NCI-H1105 (cell line): ENCODE measurements at places on chromosomes 1 and 21.
A peak's percentile ranks its signal among the peaks of the same experiment; 100 is the strongest.

GRCh38 chr1:212966616-212967015 lies 16.3 kb downstream of the VASH2 start:
- DNase-seq = no peak

- DNase-seq = no peak
Observed at GRCh38 chr1:115473986-115474565, 136.0 kb upstream of the NGF start.

DNA sequence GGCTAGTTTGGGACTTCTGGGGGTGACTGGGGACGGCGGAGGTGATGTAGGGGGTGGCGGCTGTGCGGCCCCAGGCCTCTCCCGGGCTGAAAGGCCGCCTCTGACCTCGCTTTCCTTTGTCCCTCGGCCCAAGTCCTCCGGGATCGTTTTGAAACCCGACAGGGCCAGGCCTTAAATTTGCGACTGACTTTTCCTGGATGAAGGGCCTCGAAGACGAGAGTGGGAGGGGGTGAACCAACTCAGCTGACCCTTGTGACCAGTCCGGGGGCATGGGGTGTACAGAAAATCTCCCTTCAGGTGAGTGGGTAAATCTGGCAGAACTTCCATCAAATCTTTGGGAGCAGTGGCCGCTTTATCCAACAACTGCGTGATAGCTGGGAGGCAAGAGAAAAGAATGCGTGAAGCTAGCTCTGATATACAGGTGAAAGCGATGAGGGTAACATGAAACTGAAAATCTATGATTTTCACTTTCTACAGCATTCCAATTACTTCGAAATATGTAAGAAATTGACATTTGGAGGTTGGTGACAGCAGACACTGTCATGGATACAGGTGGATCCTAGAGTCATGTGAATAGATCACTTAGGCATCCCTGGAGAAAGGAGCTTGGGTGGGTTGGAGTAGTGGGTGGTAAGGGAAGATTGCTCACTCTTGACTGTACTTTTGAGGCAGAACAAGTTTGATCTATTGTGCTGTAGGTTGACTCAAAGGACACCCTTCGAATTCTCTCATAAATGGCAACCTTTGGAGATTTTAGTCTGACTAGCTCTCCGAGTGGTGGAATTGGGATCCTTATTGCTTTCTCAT lies 885 bp downstream of the AHCYL1 start:
- DNase-seq = no peak

- DNase-seq = no peak
Observed at GRCh38 chr1:41097105-41097504, 75.6 kb upstream of the SLFNL1 start.

- no peak for DNase-seq
Observed at GRCh38 chr1:4108758-4109627, 208.9 kb upstream of the C1orf174 start.

GRCh38 chr1:47995306-47996050 lies 1.7 kb downstream of the TRABD2B start:
- no peak for DNase-seq

- no peak for DNase-seq
Observed at GRCh38 chr1:209062863-209063262, 520.7 kb upstream of the CAMK1G start.

- DNase-seq = no peak
Observed at GRCh38 chr1:60359431-60359830, 285.9 kb upstream of the C1orf87 start.

DNA sequence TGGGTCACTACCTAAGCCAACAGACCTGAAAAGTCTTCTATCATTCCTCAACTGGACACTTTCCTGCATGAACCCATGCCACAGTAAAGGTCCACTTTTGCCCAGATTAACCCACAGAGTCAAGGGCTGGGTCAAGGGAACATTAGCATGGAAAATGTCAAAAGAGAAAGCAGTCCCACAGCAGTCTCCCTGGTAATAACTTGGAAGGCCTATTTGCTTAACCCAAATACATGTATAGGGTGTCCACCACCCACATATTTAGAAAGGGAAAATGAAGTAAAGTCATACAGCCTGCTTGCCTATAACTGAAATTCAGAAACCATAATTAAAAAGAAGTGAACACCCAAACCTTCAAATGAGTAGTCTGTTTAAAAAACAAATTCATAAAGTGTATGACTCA lies 16.1 kb upstream of the HSD3B1 start:
- DNase-seq = no peak

DNA sequence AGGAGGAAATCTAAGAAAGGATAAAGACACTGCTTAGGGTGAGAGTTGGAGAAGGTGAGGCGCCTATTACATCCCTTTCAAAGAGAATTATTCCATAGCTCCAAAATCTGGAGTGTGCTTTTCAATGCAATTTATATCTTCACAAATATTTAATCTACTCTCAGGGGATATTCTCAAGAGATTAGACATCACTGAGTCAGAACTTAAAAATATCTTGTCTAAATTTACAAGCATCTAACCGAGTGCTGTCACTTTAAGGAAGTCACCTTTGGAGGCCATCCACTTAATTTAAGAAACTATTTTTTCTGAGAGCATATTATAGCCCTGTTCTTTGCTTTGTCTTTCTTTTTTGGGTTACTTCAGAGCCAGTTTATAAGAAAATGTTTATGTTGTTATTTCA lies 134.6 kb downstream of the TNFSF18 start:
- no peak for DNase-seq

DNA sequence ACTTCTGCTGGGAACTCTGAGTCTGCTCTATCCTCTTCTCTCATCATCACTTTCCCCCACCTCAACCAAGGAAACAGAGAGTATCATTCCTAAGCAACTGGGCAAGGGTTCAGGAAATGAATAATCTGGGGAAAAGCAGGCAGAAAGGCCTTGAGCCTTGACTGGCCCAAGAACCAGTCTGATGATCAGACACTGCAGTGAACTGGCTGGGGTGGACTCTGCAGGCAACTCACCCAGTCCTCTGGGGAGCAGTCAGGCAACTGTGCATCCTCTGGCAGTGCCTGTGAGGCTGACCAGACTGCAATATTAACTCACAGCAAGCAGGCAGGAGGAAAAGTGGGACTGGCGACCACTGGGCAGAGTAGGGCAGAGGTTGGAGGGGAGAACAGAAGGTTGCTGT lies 991 bp downstream of the ANKRD35 start:
- no peak for DNase-seq

DNA sequence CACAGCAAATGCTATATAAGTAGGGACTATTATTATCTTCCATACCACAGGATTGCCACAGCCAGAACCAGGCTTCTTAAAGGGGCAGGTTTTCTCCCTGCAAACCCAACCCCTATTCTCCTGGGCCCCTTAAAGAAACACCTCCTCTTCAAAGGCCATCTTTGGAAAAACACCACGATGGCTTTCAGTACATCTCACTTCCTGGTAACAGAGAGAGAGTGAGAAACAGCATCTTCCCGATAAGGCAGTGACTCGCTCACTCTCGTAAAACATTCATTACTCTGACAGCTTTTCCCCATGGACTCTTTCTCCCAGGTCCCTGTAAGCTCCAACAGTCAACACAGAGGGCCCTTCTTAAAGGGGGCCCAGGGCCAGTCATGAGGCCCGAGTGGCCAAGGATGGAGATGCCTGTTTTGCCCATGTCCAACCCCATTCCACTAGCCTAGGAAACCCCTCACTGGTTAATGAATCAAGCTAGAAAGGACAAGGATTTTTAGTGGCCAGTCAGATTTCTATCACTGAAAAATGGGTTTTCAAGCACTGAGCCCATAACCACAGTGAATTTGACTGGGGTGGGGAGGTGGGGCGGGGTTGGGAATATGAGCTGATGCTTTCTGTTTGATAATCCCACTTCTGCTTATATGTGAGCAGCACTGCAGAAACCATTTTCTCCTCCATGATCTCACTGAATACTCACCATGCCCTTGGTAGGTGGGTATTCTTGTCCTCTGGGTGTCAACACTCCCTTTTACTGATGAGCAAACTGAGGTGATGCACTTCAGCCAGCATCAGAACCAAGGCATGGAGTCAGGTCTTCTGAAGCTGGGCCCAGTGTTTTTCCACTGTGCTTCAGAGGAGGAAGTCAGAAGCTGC lies 3.6 kb upstream of the NAV1 start:
- no peak for DNase-seq

- DNase-seq = no peak
Observed at GRCh38 chr1:207964195-207964966, 53.5 kb upstream of the CD34 start.

DNA sequence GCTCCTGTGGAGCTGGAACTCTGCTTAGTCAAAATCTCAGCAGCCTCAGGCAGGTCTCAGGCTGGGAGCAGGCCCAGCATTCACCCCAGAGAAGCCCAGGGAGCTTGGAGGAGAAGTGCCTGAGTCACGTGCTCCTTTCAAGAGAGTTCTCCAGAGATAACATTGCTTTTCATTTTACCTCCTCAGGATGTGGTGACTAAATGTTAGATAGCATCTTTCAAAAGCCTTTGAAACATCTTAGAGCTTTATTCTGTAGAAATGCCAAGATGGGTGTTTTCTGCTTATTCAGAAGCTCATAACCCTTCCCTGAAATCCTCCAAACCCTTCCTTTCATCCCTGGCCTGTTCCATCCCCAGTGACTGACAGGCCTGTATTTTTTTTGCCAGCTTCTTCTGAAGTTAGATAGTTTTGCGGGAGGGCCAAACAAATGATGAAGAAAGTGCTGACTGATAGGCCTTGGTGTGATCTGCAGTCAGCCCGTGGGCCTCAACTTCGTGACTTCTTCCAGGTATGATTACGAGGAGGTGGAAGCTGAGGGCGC lies 58.0 kb downstream of the PGM1 start:
- no peak for DNase-seq

GRCh38 chr1:202160377-202160940 lies at the start of gene PTPN7:
Gene PTPN7 (minus strand): TSS chr1:202160602. CDS start chr1:202159402, 1,200 bp downstream.
- no peak for DNase-seq

GRCh38 chr1:175968486-175969172 lies 225.2 kb upstream of the TNR start:
- no peak for DNase-seq

DNA sequence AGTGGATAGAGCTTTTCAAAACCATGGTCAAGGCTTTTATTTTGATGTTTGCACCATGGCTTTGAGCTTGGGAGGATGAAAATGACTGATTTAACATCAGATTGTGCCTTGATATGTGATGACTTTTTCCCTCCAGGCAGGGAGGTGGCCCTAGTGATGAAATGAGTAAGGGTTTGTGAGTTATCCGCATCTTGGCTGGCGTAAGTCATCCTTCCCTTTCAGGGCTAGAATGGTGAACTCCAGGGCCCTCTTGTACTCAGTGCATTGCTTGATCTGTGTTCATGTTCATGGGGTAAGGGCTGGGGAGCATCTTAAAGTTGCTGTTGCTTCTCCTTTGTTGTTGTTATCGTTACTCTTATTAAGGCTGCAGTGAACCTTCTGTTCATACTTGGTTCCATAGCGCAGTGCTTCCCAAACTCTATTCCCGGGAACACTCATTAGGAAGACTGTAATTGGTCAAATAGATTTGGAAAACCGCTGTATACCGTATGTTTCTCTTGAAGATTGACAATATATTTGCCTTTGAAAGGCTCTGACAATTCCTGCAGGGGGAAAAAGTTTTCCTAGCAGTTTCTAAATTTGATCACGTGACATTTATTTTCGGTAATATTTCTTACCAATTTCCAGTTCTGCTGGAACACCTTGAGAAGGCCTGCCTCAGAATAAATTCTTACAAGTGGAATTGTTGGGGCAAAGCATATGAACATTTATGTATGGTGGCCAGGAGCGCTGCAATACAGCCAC lies 23.1 kb downstream of the GPR137B start:
- DNase-seq = no peak

- no peak for DNase-seq
Observed at GRCh38 chr1:244735404-244735803, 82.5 kb downstream of the DESI2 start.

DNA sequence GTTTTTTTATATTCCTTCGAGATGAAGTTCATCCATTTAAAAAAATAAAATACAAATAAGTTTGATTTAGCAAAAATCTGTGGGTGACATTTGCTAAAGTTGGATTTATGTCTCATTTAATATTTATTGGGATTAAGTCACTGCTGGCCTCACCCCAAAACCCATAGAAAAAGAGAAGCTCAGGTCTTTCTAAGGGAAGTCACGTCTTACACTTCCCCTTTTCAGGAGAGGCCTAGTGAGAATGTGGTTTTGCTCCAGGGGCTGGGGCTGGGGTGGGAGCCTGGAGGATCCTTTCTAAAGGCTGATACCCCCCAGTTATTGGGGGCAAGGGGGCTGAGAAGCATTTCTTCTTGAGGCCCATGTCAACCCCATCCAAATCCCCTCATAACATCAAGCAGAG lies 300.3 kb downstream of the DSCAM start:
- DNase-seq = no peak

- DNase-seq = peak; percentile 68
Observed at GRCh38 chr1:214328770-214329469, 48.0 kb downstream of the SMYD2 start.

DNA sequence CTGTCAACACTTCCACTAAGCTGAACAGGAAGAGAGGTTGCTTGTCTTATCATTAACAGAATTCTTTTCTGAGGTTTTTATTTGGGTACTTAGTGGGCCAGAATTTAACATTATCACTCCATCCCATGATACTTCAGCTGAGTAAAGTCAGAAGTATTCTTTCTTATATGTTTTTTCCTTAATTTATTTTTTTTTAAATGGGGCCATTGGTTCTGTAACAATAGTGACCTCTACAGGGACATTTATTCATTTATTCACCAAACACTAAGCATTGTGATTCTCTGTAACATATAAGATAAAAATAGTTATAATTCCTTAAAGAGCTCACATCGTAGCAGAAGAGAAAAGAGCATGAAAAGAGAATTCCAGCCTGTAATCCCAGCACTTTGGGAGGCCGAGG lies 9.8 kb downstream of the GREM2 start:
- DNase-seq = no peak

- no peak for DNase-seq
Observed at GRCh38 chr21:18549214-18549905, 145.8 kb upstream of the TMPRSS15 start.

DNA sequence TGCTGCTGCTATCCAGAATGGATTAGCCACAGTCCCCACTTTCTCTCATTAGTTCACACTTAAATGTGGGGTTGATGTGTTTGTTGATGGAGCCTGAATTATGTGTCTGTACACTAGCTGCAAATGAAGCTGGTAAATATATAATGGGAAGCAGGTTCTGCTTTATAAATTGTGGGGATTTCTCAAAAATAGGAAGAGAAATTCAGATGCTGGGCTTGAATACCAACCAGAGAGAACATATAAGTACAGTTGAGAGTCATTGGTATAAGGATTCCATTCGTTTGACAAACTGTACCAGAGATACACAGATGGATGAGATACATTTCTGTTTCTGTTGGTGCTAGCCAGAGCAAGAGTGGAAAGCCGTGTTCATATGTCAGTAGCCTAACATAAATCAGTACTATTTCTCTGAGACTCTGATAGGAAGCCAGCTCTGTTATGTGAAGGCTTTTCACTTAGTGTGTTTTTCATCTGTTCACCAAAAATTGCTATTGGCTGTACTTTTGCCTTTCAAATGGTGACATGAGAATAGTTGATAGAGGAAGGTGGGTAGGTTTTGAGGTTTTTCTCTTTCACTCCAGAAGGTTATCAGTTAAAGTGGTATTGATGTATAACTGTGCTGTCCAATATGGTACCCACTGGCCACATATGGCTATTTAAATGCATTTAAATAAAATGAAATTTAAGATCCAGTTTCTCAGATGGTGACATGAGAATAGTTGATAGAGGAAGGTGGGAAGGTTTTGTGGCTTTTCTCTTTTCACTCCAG lies 15.6 kb downstream of the SMG7 start:
- DNase-seq = no peak
